SHP77 treated with DMSO at 0.1 percent for 48 hours (cell line): ENCODE measurements at places on chromosomes 16 and 17.

DNA sequence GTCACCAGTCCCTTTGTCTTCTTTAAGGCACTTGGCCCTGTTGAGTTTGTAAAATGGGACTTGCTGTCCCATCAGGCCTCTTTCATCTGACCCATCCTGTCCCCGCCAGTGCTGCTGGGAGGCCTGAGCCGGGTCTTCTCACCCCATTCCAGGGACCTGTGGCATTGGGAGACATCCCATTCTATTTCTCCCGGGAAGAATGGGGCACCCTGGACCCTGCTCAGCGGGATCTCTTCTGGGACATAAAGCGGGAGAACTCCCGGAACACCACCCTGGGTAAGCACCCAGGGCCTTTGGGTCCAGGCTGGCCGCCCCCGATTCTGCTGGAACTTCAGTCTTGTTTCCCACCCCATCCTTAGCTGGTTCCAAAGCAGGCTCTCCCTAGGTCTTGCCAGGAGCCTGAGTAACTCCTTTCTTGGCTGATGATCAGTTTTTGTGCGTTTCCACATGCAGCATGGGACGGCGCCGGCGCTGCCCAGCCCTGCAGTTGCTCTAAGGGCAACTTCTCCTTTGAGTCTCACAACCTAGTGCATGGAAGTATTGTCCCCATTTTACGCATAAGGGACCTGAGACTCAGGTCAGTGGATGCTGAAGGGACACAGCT lies 4.1 kb downstream of the ZNF213 start:
- DNase-seq: no peak

GRCh38 chr17:56319531-56319930 lies 166.3 kb downstream of the ANKFN1 start:
- peak; percentile 26 for DNase-seq

- DNase-seq: no peak
Measured at GRCh38 chr16:28549301-28549899, 4.3 kb upstream of the SGF29 start.

DNA sequence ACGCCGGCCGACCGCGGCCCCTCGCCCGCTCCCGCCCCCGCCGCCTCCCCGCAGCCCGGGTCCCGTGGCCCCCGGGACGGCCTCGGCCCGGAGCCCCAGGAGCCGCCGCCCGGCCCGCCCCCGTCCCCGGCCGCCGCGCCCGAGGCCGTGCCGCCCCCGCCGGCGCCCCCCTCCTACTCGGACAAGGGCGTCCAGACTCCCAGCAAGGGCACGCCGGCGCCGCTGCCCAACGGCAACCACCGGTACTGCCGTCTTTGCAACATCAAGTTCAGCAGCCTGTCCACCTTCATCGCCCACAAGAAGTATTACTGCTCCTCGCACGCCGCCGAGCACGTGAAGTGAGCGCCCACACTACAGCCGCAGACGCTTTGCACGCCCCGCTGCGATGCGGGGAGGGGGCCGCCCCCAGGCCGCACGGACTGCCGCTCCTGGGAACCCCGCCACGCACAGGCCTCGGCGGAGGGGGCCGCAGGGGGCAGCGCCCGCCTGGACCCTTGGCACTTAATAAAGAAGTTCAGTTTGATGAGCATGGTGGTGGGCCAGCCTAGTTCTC lies 35.5 kb upstream of the ZC3H18 start:
- no peak for DNase-seq

DNA sequence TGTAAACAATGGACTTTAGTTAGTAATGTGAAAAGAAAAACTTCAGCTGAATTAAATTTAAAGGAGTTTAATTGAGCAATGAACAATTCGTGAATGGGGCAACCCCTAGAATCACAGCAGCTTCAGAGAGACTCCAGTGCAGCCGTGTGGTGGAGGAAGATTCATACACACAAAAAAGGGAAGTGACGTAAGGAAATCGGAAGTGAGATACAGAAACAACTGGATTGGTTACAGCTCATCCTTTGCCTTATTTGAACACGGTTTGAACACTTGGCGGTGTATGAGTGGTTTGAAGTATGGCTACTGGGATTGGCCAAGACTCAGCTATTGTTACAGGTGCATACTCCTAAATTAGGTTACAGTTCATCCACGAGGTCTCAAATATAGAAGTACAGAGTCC lies 460.4 kb upstream of the ASIC2 start:
- DNase-seq: no peak

- DNase-seq: peak; percentile 2
Measured at GRCh38 chr17:66625311-66625767, 209.6 kb upstream of the CACNG5 start.

DNA sequence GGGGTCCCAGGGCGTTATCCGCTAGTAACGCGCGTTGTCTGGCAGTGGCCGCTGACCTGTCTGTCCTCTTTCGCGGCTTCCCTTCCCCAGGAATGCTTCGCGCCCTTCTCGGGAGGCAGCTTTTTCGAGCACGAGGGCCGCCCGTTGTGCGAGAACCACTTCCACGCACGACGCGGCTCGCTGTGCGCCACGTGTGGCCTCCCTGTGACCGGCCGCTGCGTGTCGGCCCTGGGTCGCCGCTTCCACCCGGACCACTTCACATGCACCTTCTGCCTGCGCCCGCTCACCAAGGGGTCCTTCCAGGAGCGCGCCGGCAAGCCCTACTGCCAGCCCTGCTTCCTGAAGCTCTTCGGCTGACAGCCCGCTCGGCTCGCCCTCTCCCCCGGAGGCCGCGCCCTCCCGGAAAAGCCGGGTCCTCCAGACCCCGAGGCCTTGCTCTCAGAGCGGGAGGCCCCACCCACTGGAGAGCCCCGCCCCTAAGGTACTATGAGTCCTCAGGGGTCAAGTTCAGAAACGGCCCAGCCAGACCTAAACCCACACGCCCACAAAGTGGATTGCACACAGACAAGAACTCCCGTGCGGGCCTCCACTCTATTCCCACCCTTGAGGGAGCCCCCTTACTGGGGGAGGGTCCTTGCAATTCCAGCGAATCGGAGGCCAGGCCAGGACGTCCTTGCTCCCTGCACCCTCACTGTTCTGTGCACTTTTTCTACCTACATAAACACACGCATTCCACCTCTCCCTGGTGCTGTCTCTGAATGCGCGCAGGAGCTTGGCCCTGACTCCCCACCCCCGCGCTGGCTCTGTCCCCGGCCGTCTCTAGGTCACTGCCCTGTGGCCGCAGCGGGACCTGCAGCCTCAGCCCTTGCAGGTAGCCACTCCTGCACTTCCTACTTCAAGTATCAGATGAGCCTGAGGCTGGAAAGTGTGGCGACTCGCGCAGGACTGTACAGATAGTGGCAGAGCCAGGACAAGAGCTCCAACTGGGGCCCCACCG lies 5.4 kb upstream of the SLC5A2 start:
- DNase-seq: peak; percentile 35

DNA sequence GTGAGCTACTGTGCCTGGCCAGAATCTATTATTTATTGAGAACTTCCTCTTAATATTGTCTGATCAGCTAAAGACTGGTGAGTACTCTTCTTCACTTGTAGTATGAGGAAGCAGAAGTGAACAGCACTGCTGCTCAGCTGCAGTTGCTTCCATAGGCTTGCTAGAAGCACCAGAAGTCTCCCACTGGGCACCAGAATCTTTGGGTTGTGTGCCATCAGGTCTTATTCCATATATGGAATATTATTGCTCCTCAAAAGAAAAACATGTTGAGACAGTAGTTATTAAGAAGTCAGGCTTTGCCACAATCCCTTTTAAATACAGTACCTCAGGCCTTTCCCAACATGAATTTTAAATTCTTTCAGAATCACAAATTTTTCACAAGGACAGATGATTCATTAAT lies 17.2 kb downstream of the SNTB2 start:
- no peak for DNase-seq

- no peak for DNase-seq
Measured at GRCh38 chr16:78972986-78973385, 627.6 kb downstream of the MAF start.

DNA sequence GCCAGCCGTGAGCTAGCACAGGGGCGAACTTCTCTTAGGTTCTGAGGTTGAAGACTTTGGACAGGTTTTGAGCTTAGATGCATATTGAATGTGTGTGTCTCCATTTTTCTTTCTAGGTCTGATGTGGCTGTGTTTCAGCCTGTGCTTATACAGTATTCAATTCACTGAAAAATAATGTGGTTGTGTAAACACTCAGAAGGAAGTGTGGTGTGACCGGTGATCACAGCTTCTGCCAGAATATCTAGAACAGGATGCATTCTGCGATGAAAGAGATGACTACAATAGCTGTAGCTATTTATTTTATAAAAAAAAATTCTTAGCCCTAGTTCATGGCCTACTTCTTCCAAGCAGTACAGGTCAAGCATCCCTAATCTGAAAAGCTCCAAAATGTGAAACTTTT lies 64.4 kb downstream of the MAP2K6 start:
- DNase-seq: no peak

DNA sequence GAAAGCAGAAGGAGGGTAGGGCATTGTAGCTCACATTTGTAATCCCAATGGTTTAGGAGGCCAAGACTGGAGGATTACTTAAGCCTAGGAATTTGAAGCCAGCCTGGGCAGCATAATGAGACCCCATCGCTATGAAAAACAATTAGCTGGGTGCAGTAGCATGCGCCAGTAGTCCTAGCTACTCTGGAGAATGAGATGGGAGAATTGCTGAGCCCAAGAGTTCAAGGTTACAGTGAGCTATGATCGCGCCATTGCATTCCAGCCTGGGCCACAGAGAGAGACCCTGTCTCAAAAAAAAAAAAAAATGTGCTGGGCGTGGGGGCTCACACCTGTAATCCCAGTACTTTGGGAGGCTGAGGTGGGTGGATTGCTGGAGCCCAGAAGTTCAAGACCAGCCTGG lies 5.0 kb downstream of the ATF7IP2 start:
- DNase-seq: no peak

DNA sequence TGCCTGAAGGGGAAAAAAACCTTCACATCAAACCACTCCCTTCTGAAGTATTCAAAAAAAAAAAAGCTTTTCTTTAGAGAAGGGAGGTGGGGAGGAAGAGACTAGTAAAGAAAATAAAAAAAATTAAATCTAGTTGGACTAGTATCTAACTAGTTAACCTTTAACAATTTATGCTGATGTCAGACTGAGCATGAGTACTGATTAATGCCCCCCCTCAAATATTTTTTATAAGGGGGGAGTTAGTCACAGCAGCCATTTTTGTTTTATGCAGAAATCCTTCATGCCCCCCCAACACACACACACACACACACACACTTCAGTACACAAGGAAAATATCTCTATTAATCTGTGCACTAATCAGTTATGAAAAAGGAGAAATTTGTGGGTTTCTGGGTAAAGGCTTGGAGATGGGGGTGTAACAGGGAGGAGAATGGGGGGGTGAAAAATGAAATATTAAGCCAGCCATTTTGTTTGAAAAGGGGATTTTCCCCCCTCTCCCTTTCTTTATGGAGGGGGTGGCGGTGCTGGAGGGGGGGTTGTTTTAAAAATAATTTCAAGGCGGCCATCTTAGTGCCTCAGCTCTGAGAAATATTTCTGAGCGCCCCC lies 4.7 kb upstream of the CHD3 start:
- peak; percentile 45 for DNase-seq
